ENCODE measurements at places on chromosomes 4 and X. TPM values are rescaled to one million over a fixed set of nuclear protein-coding genes. Genes with fewer than 3 reads are reported as not detected.

Gene SPANXA2
- total RNA-seq, result not detected

GRCh38 chr4:80313627-80314026 is 21.9 kb upstream of the CFAP299 start:
- no peak for DNase-seq

Gene RBM46
- 0.49 TPM for total RNA-seq

- no peak for DNase-seq
Observed at GRCh38 chr4:18767921-18768320, 746.4 kb upstream of the LCORL start.

- DNase-seq, result no peak
Observed at GRCh38 chrX:148133105-148133725, 152.1 kb downstream of the FMR1NB start.

- DNase-seq, result no peak
Observed at GRCh38 chr4:26060286-26060685, 146.3 kb downstream of the SMIM20 start.

GRCh38 chr4:1601852-1602654 is 82.1 kb downstream of the FAM53A start:
- DNase-seq, result no peak

Gene RAB9A
- total RNA-seq, result 22.2 TPM

DNA sequence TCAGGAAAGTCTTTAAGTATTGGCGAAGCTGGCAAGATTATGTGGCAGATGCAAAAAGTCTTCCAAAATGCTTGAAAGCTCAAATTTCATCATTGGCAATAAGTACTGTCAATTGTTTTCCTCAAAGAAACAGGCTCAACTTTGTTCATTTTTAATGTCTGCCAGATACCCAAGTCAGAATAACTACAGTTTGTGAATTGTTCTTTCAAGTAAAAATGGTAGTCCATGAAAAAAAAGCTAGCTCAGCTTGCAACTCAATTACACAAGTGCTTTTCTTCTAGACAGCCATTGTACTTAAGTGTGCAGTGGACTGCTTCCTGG is 70.5 kb downstream of the AFF1 start:
- no peak for DNase-seq

DNA sequence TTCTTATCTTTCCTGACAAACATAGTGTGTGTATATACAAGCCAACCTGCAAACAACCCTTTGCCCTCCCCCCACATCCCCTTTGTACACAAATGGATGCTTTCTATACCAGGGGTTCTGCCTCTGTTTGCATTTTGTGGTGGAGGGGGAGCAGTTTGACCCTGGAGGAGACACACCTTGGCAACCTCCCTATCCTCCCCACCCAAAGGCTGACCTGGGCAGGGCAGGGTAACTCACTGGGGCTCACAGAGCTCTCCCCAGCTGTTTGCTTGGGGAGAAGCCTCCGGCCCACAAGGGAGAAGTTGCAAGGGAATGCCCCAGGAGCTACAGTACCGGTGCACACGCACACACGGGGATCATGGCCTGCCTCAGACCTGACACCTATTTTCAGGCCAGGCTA is 372.6 kb downstream of the BCOR start:
- DNase-seq, result no peak

Gene TMSB15C
- 7.1 TPM for total RNA-seq

Gene PAGE2B
- not detected for total RNA-seq

DNA sequence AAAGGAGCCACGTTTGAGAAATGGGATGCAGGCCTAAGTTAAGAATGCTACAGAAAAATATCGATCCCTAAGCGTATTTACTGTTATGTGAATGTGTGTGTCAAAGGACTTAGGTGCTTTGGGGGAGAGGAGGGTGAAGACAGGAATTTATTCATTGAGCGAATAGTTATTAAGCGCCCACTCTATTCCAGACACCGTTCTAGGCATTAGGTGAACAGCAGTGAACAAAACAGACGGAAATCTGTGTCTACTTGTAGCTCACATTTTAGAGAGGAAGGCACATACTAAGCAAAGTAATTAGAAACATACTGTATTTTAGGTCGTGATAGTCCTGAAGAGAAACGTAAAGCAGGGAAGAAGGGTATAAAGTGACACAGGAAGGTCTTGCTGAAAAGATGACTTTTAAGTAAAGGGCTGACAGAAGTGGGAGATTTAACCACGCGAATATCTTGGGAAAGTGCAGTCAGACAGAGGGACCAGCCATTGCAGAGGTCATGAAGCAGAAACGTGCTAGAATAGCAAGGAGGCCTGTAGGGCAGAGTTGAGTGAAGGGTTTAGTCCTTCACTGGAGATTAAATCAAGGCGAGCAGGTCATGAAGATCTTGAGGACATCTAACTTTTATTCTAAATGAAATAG is 541 bp downstream of the AIMP1 start:
- DNase-seq, result no peak

DNA sequence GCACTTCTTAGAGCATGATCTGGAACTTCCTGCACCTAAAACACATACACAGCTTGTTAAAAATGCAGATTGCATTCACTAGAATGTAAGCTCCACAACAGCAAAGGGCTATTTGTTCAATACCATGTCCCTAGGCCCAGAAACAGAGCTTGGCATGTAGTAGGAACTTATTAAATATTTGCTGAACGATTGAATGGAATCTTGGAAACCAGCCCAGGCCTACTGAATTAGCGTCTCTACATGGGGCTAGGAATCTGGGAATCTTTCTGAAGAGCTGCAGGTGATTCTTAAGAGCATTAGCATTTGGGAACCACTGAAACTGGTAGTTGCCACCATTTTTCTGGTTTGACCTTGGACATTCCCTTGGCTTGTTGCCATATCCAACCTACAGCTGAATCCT is 234.1 kb downstream of the STIM2 start:
- DNase-seq, result peak; percentile 36

GRCh38 chr4:151882072-151882803 is 121.4 kb upstream of the GATB start:
- no peak for DNase-seq

- DNase-seq, result no peak
Observed at GRCh38 chrX:129779747-129780146, at the start of gene SASH3. TSS of gene SASH3 (plus strand) at chrX:129779949. CDS start at chrX:129780098, 149 bp downstream.

GRCh38 chr4:38902221-38902620 is 34.6 kb downstream of the FAM114A1 start:
- no peak for DNase-seq

Gene BEND4
- 13.4 TPM for total RNA-seq

GRCh38 chr4:60808726-60809485 is 391.2 kb upstream of the ADGRL3 start:
- no peak for DNase-seq

- no peak for DNase-seq
Observed at GRCh38 chrX:25156323-25156722, 140.6 kb upstream of the ARX start.

DNA sequence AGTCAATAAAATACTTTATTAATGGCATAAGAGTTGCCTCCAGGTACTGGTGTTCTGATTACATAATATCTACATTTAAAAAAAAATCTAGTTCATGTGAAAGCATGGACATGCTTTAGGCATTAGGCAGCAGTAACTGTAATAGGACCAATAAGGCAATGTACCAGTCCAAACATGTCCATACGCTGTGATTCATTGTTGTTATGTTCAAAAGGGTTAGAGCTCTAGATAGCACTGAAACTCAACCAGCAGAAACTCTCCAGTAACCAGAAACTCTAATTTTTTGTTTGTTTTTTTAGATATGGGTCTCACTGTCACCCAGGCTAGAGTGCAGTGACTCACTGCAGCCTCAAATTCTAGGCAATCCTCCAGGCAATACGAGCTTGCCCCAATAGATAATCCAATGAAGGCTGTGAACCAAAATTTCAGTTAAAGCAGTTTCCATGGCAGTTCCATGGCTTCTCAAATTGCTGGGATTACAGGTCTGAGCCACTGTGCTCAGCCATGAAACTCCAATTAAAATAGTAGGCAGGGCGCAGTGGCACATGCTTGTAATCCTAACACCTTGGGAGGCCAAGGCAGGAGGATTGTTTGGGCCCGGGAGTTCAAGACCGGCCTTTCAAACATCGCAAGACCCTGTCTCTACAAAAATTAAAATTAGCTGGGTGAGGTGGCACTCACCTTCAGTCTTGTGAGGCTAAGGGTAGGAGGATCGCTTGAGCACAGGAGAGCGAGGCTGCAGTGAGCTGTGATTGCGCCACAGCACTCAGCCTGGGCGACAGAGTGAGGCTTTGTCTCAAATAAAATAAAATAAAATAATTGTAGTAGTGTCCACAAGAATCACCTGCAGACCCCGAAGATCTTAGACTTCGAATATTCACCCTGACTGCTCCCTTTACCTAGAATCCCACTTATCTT is 36.3 kb downstream of the MGARP start:
- DNase-seq, result no peak

DNA sequence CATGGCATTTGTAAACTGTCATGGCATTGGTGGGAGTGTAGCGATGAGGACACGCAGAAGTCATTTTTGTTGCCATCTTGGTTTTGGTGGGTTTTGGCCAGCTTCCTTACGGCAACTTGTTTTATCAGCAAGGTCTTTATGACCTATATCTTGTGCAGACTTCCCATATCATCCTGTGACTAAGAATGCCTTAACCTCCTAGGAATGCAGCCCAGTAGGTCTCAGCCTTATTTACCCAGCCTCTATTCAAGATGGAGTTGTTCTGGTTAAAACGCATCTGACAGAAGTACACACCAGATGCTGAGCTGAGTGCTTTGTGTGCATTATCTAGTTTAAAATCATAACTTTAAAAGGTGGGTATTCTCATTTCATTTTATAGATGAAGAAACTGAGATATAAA is 268.8 kb upstream of the GALNT7 start:
- DNase-seq, result no peak

Gene LUZP4
- not detected for total RNA-seq

Gene VCX2
- total RNA-seq, result not detected

All from endodermal cell (in vitro differentiated cells).